ENCODE measurements at places on chromosomes 4 and X.

DNA sequence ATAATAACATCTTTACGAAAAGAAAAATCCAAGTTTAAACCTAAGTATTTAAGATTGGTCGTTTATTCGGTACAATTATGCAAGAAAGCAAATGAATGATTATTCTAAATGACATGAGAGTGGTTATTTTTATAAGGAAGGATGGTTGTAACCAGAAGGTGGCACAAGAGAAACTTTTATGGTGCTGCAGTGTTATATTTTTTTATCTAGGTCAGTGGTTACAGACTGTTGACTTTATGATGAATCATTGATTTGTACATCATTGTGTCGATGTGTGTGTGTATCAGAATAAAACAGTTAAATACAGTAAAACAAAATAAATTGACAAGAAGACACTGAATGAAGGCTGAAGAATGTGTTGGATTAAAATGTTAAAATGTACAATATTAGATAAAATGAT, 9.8 kb downstream of the DCAF8L2 start:
- DNase-seq: no peak

DNA sequence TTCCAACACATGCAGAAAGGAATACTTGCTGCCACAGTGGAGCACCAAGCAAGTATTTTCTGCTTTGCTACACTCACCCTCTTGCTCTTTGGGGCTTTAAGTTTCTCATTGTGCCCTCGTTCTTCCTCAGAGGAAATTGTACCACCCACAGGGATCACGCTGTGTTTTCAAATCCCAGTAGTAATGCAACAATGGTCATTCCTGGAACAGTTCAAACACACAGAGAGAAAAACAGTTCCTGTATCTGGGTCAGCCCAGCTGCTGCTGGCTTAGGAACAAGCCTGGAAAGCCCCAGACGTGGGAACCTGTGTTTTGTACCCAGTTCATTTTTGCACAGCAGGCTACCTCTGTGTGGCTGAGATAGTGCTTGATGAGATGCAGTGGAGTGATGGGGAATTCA, 907.8 kb downstream of the STPG2 start:
- DNase-seq: no peak

DNA sequence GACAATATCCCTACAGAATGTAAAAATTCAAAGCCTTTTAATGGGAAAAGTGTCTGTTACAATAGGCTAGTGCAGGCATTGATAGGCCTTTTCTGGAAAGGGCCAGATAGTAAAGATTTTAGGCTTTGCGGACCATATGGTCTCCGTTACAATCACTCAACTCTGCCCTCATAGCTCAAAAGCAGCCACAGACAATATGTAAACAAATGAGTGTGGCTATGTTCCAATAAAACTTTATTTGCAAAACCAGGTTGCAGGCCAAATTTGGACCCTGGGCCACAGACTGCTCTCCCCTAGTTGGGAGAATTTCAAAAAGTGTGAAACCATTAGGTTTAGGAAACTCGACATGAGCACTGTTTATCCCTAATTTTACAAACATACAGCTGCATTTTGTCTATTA, 112.2 kb downstream of the VCX3B start:
- DNase-seq: no peak

DNA sequence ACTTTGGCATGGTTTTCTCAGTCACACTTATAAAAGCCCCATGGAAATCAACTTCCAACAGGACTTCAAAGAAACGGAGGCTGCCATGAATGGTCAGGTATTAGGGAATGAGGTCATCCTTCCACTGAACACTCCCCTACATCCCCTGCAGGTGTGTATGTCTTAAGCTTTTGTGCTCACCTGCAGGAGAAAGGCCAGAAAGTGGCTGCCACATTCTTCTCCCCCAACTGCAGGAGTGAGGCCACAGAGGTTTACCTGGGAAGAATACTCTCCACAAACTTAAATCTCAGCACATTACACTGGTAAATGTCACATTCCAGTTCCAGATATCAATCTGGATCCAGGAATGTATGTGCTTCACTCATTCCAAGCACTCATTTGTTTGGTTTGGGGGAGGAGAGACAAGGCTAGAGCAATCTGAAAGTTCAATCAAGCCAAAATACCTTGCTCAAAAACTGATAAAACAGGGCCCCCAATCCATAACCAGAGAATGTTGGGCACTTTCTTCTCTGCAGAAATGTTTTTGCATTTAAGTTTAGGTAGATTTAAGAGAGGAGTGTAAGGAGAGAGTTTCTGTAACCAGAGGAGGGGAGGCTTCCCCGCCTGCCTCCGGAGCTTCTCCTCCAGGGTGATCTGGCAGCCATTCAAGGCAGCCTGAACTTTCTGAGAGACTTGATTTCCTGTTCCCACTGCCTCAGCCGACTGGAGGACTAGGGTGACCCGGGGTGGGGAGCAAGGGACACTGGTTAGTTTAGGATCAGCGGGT, 15.4 kb downstream of the FAM9C start:
- DNase-seq: no peak

GRCh38 chr4:90602726-90603125, 475.5 kb downstream of the CCSER1 start:
- DNase-seq: no peak

GRCh38 chrX:129678614-129679195, 23.9 kb upstream of the APLN start:
- no peak for DNase-seq

DNA sequence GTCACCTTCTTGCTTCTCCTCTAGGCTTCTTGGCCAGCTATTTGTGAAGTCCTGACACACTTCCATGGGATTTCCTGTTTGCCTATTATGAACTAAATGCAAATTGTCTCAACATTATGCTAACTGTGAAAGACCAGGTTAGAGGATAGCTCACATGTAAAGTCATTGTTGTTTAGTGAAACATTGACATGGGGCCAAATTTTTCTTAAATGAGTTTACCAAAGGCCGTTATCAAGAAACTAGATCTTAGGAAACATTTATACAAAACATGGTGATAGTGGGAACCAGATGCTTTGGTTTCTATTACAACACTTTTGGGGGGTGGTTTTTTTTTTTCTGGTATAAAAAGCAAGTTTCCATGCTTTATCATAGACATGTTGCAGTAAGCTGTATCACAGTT, 466.8 kb upstream of the FAM241A start:
- no peak for DNase-seq

GRCh38 chrX:53194308-53194707, 30.7 kb downstream of the KDM5C start:
- no peak for DNase-seq

DNA sequence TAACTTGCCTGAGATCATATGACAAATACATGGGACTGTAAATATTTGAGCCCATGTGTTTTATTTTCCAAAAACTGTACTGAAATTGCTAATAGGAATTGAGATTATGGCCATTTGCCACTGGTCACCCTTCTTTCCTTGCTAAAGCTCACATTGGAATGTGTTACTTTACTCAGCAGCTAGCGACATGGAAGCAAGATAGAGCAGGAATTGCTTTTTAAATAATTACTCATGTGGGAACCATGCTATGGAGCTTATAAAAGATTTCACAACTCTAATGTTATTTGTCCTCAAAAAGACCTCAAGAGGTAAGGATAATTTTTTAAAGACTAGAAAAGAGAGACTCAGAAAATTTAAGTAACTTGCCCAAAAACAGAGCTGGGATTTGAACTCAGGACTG, 48.8 kb upstream of the AFAP1 start:
- DNase-seq: no peak

- no peak for DNase-seq
These were observed 67.5 kb downstream of the FBXW7 start for GRCh38 chr4:152468408-152468807.

DNA sequence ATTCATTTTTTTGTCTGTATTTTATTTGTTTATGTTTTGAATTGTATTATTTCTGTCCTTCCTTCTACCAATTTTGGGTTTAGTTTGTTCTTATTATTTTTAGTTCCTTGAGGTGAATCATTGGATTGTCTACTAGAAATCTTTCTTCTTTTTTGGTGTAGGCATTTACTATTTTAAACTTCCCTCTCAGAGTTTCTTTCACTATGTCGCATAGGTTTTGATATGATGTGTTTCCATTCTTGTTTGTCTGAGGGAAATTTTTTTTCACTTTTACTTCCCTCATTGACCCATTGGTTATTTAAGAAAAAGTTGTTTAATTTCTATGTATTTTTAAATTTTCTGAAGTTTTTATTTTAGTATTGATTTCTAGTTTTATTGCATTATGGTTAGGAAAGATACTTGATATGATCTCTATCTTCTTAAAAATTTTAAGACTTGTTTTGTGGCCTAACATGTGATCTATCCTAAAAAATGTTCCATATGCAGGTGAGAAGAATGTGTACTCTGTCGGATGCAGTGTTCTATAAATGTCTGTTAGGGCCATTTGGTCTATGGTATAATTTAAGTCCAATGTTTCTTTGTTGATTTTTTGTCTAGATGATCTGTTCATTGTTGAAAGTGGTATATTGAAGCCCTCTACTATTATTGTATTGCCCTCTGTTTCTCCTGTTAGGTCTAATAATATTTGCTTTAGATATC, 68.8 kb downstream of the IL15 start:
- DNase-seq: no peak

GRCh38 chrX:116732214-116732613, 269.4 kb upstream of the CT83 start:
- no peak for DNase-seq

GRCh38 chrX:32137525-32137924, 1065.7 kb upstream of the FTHL17 start:
- DNase-seq: peak; percentile 0

GRCh38 chrX:76155786-76156185, 17.1 kb upstream of the PBDC1 start:
- no peak for DNase-seq

DNA sequence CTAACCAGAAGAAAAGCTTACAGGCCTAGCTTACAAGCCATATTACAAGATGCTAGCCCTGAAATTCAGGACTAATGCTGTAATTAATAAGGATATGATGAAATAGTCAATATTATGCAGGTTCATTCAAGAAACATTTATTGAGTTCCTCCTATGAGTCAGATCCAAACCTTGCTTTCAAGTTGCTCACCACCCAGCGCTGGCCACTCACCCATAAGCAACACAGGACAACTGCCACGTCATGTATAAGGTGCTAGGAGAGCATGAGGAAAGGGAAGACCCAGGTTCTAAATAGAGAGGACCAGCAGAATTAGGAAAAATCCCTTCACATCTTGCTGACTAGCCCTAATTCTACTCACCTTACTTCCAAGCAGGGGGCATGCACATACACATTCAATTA, 23.3 kb downstream of the MAML3 start:
- DNase-seq: no peak

DNA sequence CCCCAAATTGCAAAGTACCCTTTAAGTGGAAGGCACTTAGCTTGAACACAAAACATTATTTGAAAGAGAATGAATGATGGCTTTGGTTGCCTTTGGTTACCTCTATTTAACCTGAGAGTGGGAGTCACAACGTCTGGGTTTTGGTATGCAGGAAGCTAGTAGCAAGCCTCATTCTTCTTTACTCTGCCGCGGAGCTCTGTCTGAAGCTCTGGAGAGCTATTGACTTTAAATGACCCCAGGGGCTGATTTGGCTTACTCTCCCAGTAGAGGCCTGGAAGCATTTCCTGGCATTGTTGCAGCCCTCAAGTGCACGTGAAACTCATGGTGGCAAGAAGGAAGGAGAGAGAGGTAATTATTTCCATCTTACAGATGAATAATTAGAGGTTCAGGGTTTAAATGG, 81.8 kb upstream of the MAGEA4 start:
- DNase-seq: no peak

DNA sequence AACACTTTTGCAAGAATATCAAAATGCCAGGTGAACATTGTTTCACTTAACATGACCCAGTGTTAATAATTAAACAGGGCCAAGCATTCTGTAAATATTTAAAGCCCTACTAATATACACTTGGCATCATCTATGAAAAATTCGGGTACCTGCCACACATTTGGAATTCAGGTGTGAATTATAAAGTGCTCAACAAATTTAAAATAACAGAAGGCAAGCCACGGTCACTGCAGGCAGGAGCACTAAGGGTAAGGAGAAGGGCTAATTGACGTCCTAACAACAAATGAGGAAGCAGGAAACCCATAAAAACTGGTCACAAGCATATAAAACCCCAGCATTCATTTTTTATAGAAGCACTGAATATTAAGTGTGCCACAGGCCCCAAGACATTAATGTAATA, 43.8 kb upstream of the CPEB2 start:
- DNase-seq: no peak

DNA sequence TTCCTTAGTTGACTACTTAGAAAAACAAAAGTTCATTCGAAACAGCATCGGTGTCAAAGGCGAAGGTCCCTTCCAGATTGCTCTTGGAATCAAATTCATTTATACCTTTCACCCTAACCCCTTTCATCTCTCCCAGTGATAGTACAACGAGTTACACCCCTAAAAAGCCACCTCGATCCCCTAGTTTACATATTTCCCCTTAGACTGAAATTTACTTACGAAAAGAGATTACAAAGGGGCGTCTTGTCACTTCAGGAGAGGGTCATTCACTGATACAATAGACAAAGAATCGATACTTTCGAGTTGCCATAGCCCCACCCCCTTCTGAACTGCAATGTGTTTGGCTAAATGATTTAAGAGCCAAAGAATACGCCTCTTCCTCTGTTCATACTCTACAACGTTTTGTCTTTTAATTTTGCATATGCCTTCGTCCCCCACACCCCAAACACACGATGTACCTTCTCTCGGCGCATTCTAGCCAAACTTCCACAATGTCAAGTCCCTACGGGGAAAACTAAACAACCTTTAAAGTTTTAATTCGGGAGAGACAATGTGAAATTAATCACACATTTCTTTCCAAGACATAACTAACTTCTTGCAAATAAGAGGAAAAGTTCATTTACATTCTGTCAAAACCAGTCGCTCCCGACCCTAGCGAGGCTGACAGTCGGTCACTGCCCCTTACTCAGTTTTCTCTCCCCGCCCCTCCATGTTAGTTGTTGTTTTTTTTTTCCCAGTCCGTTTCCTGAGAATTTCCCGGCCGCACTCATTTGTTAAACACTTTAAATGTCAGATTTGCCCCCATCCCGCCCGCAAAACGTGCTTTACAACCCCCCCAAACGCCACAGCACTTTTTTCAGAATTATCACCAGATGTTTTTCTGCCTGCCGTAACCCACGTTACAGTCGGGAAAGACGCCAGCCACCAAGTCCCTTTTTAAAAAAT, 88.6 kb downstream of the HPRT1 start:
- DNase-seq: peak; percentile 16

GRCh38 chr4:7073526-7074390, 5.9 kb upstream of the GRPEL1 start:
- DNase-seq: peak; percentile 68

- DNase-seq: no peak
These were observed 6.3 kb upstream of the PPP2R2C start for GRCh38 chr4:6478546-6479220.

DNA sequence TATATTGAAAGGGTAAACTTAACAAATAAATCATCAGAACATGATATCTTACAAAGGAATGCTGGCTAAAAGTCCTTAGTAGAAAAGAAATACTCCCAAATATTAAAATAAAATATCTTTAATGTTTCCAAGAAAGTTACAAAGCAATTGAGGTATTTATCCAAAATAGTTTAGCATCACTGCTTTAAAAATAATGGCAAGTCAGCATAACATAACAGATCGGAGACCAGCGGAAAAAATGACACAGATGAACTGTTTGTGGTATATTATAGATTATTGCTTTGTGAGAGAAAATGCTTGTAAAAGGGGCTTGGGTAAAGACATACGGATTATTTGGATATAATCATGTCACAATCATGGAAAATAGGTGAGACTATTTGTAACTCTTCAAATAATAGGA, 168.5 kb upstream of the TEX13C start:
- no peak for DNase-seq

Data from OCI-LY7 (cell line).